ENCODE measurements at places on chromosomes 1 and 21.
A peak's percentile ranks its signal among the peaks of the same experiment; 100 is the strongest.

DNA sequence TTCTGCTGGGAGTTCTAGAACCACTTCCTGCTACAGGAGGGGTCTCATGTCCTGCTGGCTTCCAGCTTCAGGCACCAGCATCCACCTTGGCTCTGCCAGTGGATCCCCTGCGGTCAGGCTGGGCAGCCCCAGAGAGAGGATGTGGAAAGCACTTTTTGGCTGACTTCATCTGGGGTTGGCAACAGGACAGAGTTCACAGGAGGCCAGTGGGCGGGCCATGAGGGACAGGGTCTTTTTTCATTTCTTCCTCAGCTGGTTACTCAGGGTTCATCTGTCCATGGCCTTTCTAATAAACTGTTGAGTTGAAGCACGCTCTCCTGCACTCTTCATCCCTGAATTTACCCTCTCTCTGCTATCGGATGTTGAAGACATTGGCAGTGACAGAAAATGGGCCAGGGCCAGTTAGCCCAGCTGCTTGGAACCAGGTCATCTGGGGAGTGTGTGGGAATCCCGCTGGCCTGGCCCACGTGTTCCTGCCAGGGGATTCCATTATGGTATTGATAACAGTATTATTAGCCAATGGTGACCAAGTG is 45.2 kb downstream of the RPS6KA1 start:
- DNase-seq: no peak

- DNase-seq: no peak
Observed at GRCh38 chr1:112522621-112523020, 13.9 kb downstream of the WNT2B start.

DNA sequence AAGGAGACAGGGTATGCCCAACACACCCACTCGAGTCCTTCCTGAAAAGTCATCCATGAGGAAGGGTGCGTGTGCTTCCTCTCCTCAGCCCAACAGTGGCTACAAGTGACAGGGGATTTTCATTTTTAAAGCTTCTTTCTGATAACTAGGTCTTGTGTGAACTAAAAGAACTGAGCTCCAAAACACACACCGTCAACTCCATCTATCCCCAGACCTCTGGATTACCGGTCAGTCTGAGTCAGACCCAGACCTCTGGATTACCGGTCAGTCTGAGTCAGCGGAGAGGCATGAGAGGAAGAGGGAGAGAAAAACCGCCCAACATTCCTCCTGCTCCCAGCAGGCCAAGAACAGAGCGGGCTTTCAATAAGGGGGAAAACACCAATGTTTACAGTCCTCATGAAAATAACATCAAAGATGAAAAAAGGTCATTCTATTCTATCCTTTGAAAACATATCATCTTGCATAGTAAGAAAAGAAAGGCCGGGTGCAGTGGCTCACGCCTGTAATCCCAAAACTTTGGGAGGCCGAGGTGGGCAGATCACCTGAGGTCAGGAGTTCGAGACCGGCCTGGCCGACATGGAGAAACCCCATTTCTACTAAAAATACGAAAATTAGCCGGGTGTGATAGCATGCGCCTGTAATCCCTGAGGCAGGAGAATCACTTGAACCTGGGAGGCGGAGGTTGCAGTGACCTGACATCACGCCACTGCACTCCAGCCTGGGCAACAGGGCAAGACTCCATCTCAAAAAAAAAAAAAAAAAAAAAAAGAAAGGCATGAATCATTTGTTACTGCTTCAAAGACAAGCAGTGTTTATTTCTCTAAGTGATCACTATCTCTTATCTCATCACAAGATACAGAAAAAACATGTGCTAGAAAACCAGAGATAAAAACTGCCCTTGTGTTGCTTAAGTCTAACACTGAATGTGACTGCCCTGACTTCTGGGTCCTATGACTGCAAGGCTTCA is 3.4 kb downstream of the PTTG1IP start:
- no peak for DNase-seq

DNA sequence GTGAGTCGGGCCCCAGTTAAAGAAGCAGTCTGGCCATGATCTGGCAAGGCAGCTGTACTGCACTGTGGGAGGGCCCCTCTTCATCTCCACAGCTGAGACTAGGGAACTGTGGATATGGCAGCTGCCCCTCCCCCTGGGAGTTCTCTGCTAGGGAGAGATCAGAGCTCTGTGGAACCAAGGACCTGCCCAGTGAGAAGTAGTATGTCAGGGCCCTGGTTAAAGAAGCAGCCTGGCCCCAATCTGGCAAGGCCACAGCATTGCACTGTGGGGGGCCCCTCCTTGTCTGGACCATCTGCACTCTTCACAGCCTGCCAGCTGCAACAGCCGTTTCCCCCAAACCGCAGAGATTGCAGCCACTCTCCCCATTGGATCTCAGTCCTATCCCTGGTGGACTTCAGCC is 208.5 kb downstream of the DNAH14 start:
- DNase-seq: no peak

DNA sequence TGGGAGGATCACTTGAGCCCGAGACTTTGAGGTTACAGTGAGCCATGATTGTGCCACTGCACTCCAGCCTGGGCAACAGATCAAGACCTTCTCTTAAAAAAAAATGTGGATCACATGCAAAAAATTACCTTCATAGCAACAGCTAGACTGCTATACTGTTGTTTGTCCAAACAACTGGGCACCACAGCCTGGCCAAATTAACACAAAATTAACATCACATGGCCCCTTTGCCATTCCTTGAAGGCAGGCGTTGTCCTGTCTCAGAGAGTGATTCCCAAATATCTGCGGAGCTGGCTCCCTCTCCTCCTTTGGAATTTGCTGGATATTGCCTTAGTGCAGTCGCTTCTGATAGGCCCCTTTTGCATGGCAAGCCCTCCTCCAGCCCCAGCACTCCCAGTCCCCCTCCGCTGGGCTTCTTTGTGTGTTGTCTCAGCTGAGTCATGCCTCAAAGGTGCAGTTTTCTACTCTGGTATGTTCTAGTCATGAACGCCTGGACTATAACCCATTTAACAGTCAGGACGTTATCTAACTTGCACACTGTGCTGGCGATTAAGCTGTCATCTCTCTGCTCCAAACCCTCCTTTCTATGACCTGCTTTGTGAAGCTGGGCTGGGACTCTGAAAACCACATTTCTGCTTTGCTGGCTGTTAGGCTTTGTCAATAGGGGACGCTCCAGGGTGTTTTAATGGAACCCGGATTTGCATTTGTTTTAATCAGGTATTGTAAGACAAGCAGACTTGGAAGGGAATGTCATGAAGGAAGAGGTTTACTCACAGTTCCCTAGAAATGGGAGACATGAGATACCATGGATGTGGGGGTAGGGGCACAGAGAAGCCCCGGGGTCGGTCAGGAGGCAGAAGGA is 20.1 kb upstream of the HPCAL4 start:
- no peak for DNase-seq

GRCh38 chr1:54510715-54511270 is 37.2 kb upstream of the ACOT11 start:
- no peak for DNase-seq

GRCh38 chr1:1157914-1158710 is 15.6 kb upstream of the TTLL10 start:
- peak; percentile 61 for DNase-seq

GRCh38 chr1:228299211-228299610 is 91.4 kb downstream of the OBSCN start:
- no peak for DNase-seq

DNA sequence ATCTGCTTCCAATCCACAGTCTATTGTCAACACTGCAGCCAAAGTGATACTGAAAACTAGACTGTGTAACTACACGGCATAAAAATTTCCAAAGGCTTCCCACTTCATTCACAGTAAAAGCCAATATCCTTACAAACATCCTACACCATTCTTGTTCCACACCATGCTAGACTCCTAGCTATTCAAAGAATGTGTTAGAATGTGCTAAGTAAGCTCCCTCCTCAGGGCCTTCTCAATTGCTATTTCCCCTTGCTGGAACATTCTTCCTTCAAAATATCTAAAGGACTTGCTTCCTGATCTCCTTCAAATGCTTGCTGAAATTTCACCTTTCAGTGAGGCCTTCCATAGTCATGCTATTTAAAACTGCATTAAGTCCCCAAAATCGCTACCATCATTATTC is 228.1 kb downstream of the AKT3 start:
- no peak for DNase-seq

DNA sequence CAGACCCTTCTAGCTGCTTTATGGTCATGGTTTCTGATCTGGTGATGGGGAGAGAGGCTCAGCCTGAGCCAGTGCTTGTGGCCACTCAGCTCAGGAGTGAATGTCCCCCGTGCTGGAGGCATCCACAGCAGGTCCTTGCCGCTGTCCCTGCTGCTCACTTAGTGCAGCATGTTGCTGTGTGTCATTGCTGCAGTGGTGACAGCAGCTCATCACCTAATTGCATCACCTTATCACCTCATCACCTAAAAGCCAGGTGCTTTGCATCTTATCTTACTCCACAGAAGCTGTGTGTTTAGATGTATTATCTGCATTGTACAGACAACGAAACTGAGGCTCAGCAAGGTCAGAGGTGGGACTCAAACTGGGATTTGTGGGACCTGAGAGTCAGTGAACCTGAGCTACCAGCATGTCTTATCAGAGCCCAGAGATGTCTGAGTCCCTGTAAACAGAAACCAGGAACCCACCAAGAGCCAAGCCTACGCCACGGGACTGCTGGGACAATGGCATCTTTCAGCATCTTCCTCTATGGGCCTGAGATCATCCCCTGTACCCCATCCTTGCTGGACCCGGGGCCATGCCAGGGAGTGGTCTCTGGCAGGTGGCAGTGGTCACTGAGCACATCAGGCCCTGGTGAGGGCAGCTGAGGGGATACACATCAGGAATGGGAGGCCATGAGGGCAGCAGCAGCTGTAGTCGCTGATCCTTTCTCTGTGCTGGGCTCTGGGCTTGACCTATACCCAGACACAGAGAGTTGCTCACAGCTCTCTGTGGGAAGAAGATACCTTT is 6.5 kb downstream of the PODN start:
- no peak for DNase-seq

- no peak for DNase-seq
Observed at GRCh38 chr1:82337635-82338034, 536.9 kb downstream of the ADGRL2 start.

- DNase-seq: peak; percentile 78
Observed at GRCh38 chr21:29376556-29376955, 77.8 kb downstream of the BACH1 start.

DNA sequence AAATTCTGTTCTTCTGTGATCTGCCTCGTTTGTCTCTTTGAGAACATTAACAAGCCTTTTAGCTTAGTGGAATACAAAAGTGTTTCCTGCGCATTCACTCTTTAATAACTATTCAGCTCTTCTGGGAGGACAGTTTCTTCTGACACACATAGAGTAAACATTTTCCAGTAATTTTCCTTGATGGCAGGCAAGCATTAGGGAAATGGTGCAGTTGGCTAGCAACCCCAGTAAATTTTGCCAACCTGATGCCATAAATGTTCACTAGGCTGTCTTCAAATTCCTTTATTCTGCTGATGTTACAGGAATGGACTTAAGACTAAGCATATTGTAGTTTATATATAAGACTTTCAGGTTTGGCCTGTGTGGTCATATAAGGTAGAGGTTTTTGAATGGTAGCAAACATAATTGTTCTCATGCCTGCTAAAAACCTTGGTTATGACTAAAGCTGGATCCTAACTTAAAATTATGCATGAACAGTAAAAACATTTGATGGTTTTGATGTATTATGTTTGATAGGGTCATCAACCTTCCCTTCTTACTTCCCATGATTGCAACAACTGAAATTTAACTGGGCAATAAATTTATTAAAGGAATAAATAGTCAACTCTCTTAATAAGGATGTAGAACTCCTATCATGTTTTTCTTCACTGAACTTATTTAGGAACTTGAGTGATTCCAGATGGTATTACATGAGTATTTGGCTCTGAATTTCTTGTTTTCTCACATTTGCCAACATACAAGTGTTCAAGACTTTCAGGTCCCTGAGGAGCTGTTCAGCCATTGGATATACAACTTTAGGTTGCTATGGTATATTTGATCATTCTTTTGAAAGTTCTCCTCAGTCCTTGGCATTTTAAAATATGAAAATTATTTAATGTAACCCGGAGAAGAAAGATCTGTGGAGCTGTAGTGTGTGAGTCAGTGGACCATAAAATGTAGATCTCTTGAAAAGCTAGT is 223.4 kb downstream of the FMN2 start:
- DNase-seq: no peak

- no peak for DNase-seq
Observed at GRCh38 chr1:7584157-7584556, 186.9 kb upstream of the VAMP3 start.

DNA sequence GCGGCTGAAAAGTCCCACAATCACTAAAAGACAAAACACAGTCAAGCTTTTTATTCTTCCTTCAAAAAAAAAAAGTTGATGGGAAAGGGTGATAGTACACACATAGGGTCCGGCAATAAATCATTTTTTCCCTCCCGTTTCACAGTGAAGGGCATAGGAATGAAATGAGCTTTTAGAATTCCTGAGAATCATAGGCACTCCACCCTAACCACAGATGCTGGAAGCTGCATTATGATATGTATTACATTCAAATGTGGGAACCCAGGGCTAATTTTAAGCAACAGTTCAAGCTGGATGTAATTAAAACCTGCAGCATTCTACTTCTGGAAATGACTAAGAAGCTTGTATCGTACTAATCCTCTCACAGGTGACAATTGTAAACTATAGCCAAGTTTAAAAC is 75.7 kb upstream of the KCNJ15 start:
- DNase-seq: peak; percentile 30

DNA sequence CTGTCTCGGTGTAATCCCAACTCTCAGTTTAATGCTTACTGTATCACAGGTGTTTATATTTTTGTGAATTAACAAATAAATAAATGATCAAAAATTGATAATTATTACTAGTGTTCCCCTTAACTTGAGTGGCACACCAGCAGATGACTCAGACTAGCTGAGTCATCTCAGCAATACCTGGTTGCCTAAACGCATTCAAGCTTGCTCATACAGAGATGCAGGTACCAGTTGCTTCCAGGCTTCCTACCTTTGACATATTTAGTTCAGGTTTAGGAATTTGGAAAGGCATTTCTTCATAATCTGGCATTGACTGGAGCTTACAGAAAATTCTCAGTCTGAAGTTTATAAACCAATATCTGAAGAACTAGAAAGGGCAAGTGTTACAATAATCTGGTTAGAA is 78.9 kb upstream of the LMO4 start:
- DNase-seq: no peak

DNA sequence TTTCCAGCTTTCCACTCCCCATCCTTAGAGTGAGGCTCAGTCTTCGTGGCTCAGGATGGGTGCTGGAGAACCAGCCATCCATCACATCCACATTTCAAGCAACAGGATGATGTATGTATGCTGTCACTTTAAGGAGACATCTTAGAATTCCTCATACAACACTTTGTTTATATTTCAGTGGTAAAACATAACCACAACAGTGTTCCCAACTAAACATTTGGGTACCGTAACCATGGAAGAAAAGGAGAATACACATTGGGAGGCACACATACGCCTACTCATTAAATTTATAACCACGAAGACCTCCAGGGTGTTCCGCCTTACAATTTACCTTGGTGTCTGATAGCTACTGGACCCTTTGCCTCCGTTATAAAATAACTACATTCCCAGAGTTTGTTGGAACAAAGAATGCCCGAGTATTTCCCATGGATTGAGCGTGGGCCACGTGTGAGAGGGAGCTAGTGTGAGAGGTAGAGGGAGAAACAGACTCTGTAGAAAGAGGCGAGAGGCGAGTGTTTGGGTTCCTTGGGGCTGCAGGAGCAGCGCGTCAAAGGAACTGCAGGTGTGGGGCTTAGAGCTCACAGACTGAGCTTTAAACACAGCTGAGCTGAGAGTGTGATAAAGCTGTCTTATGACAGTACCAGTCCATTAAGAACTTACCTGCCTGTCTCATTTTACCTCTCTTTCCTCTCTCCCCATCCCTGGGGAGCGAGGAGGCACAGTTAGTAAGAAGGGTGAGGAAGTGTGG is 111.5 kb upstream of the USP24 start:
- DNase-seq: no peak
